Articular chondrocyte of knee joint (primary cell): ENCODE measurements at places on chromosomes 4 and X. TPM values are rescaled to one million over a fixed set of nuclear protein-coding genes. Genes with fewer than 3 reads are reported as not detected.

Gene ATP7A
- total RNA-seq, result 14.1 and 17.0 TPM in 2 replicates

Gene ZCCHC18
- total RNA-seq, result 0.22 and 0.26 TPM in 2 replicates

Gene IQCM
- total RNA-seq, result 0.11 and 0.26 TPM in 2 replicates

Gene GRPR
- 0.11 and 0.13 TPM in 2 replicates for total RNA-seq

Gene CT83
- total RNA-seq, result not detected in 2 replicates

Gene CXCL11
- not detected in 2 replicates for total RNA-seq

Gene PROM1
- not detected in 2 replicates for total RNA-seq

Gene HMX1
- not detected in 2 replicates for total RNA-seq
